ENCODE measurements at places on chromosomes 6 and 20.

GRCh38 chr20:48962976-48963771, 41.7 kb downstream of the ARFGEF2 start:
- no peak for DNase-seq

DNA sequence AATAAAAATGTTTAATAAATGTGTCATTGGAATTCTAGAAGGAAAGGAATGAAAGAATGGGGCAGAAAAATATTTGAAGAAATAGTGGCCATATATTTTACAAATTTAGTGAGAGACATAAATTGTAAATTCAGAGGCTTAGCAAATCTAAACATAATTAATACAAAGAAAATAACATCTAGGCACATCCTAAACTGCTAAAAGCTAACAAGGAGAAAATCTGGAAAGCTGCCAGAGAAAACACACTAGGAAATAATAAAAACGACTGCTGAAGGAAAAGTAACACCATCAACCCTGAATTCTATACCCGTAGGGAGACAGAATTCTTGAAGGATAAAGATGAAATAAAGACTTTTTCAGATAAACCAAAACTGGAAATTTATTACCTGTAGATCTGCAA, 23.8 kb downstream of the CYB5R4 start:
- DNase-seq: no peak

GRCh38 chr6:11404081-11404480, 133.5 kb upstream of the TMEM170B start:
- no peak for DNase-seq

DNA sequence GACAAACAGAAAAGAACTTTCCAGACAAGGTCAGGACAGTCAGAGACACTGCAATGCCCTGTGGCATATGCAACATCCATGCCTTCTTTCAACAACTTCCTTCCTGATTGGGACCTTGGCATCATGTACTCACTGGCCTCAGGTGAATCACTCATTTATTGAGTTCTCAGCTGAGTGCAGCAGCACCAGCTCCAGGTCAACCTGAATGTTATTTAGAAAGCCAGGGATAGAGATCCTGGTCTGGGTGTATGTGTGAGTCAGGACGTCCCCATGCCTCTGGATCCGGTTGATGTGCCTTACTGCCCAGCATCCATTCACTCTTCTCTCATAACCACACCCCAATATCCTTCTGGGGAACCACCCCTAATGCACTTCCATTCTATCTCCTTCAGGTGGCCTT, 54.4 kb downstream of the SNRNP48 start:
- DNase-seq: peak; percentile 24

- no peak for DNase-seq
Observed at GRCh38 chr20:5402903-5403531, 86.3 kb upstream of the PROKR2 start.

GRCh38 chr6:18509871-18510643, 122.9 kb downstream of the RNF144B start:
- DNase-seq: no peak

DNA sequence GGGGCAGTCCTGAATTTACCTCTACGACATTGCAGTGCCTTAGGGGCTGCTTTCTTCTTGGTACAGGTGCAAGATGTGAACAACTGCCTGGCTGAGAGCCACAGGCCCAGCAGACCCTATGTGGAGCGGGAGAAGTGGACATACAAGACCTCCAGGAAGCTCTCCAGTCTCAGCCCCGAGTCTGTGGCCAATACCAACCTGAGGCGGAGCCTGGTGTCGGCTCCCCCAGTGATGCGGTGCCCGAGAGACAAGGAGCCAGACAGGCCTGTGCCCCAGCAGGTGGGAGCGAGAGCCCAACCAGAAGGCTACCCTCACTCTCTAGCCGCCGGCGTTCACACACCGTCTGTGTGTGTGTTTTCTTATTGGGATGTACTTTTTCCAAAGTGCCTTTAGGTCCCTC, 59.6 kb downstream of the EFCAB8 start:
- no peak for DNase-seq

GRCh38 chr20:63215101-63216040, 560 bp downstream of the YTHDF1 start:
- peak; percentile 59 for DNase-seq

DNA sequence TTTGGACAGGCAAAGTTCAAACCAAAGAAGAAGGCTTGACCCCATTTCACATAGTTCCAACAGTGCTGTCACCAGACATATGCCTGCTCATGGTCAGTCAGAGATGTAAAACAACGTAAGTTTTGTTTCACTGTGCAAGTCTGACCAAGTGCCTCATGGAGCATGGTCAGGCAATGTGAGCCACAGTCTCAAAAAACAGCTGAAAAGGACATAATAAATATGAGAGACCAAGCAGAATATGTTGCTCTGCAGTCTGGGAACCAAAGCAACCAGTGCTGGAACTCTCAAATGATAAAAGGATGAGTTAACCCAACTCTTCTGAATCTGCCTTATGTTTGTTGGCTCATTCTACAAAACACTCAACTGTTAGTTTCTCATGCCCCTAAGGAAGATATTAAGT, 39.9 kb upstream of the DST start:
- no peak for DNase-seq

GRCh38 chr20:57601737-57602136, 18.5 kb downstream of the ZBP1 start:
- DNase-seq: no peak

DNA sequence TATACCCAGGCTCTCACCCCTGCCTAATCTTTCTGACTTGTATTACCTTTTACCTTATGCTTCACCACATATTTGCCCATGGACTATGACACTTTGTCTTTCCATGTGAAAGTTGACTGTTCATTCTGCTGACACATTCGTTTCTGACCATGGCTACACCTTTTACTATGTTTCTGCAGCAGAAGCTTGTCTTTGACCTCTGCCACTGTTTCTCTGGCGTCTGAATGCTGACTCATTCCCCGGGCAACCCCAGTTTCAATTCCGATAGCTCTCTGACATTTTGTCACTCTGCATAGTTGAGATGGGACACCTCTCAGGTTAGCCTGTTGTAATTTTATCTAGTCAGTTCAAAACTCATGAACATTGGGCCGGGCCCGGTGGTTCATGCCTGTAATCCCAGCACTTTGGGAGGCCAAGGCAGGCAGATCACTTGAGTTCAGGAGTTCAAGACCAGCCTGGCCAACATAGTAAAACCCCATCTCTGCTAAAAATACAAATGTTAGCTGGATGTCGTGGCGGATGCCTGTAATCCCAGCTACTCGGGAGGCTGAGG, 50.7 kb downstream of the SLC26A8 start:
- peak; percentile 75 for DNase-seq

DNA sequence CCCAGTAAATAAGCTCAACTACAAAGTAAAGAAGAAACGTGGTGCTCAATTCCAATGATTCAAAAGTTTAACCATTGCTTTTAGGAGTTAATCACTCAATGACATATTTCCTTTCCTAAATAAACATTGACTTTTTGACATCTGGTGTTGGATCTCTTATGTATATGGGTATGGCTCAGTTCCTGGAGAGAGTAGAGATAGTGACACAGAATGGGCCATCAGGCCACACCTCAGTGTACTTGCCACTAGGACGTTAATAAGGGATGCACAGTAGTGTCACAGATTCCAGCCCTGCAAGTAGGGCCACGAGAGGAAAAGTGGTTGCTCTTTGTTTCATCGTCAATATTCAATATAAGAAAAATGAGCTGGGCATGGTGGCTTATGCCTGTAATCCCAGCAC, 48.9 kb upstream of the TXNDC5 start:
- no peak for DNase-seq

DNA sequence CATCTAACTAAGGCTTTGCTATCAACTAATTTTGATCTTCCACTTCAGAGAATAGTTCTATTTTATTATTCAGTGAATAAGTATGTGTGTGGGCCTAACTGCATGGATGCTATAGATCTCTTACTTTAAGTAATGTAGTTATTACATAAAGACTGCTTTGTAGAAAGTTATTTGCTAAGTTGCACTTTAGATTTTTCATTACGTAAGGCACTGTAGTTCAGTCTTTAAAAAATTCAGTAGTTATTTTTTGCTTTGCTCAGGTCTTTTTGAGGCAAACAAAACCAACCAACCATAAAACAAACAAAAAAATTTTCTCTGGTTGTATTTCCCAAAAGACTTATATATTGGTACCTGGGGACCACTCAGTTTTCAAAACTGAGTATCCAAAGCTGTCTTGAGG, 53.0 kb downstream of the KCNQ5 start:
- no peak for DNase-seq

DNA sequence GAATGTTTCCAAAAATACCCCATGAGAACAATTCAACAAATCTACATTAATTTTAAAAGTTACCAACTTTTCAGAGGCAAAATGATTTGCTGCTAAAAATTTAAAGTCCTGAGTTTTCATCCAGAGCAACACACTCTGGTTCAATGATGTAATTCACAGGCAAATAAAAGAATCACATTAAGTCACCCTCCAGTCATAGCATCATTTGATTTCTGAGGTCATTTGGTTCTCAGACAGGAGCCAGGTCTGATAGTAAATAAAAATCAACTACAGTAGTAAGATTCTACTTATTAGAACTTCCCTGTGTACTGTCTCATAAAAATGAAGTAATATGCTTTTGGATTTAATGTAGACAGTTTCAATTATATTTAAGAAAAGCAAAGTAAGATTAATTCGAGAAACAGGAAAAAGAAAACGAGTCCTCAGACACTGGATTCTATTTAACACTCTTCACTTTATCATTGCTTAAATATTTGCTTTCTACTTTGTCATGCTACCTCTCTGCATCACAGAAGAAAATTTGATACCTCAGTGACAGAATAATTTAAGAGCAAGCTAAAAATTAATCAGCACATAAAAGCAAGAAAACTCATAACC, 25.8 kb downstream of the MAP7 start:
- DNase-seq: no peak

- peak; percentile 16 for DNase-seq
Observed at GRCh38 chr20:9626357-9626756, 112.0 kb downstream of the LAMP5 start.

DNA sequence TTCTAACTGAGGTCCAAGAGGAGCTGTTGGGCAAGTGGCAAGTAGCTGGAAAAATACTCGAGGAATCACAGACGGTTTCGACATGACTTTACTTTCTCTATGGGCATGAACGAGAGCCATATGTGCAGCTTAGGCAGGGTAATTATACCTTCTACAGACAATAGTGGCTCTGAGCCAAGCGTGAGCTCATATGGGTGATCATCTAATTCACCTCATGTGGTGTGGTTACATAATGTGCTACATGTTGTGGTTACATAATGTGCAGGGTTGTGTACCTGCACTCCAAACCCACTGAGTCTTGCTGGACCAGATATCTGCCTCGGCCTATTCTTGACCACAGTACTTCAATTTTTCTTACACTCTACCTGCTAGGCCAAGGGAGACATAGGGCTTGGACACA, 771.7 kb upstream of the EYS start:
- no peak for DNase-seq

DNA sequence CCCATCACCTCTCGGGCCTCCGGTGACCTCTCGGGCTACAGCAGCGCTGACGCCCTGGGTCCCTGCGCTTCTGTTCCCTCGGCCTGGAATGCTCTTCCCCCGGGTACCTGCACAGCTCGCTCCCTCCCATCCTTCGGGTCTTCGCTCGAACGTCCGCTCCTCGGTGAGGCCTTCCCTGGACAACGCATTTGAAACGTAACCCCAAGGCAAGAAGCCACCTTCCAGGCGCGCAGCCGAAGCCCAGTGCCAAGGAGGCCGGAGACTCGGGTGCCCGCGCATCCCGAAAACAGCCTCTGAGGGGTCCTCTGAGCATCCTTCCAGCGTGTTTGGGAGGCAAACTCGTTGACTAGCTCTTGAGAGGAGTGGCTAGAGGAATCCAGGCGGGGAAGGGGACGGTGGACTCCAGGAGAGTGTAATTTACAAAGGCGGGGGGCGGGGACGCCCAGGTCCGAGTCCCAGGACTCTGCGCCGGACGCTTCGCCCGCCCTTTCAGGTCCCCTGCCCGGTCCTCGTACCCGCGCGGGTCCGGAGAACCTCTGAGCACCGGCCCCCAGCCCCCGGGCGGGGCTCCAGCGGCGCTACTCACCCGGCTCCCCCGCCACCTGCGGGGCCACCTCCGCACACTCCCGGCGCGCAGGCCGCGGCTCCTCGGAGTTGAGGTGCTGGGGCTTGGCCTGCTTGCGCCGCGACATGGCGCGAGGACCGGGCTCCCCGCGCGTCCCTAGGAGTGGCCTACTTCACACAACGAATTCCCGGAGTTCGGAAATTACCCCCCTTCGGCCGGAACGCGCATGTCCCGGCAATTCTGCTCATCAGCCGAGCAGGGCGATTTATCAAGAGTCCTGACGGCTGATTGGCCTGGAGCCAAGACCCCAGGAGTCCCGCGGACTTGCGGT, 86.8 kb downstream of the ZFP64 start:
- peak; percentile 37 for DNase-seq

- DNase-seq: no peak
Observed at GRCh38 chr6:103872233-103872632, 987.5 kb downstream of the HACE1 start.

DNA sequence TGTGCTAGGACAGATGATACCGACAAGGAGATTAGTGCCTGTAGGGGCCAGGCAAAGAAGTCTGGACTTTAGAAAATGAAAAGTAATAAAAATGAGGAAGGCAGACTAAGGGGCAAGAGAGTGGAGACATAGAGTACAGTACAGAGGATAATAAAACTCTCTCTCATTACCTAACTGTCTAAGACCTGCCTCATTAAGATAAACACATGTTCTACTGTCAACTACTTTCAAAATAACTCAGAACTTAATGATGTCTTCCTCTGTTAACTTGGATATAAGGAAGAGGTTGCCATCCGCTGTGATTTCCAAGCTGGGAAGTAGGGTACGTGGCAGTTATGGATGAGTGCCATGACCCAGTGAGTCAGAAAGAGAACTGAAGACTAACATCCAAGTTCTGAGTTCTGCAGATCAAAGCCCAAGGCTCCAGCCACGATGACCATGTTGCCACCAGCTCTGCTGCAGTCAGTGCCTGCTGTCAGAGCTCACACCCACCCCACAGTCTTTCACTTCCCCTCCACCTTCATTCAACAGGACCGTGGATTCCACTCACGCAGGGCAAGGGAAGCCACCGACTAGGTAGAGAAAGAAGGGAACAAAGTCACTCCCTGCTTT, 81.8 kb downstream of the KIF16B start:
- no peak for DNase-seq

DNA sequence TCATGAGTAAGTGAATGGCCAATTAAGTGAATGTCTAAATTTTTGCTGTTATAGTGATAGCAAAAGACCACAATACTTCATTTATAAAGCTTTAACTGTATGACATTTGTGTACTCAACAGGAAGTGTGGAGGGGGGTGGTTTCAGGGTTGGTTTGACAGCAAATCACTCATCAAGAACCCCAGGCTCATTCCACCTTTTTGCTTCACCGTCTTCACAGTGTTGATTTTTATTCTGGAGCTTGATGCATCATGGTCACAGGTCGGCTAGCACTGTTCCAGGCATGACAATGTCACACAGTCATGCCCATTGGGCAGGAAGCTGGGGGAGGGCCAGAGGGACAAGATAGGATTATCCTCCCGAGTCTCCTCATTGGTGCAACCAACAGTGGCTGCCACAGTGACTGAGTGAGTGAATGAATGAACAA, 75.0 kb downstream of the MDGA1 start:
- DNase-seq: peak; percentile 69

GRCh38 chr6:46380152-46380807, 111.0 kb downstream of the RCAN2 start:
- no peak for DNase-seq

GRCh38 chr6:15662326-15663129, at the start of gene DTNBP1:
TSS of gene DTNBP1 (minus strand) at chr6:15663028. CDS start at chr6:15662869, 159 bp downstream.
- DNase-seq: peak; percentile 14

Measured in renal cortical epithelial cell (primary cell).